HS-27A (cell line): ENCODE measurements at places on chromosomes 12 and 14.

DNA sequence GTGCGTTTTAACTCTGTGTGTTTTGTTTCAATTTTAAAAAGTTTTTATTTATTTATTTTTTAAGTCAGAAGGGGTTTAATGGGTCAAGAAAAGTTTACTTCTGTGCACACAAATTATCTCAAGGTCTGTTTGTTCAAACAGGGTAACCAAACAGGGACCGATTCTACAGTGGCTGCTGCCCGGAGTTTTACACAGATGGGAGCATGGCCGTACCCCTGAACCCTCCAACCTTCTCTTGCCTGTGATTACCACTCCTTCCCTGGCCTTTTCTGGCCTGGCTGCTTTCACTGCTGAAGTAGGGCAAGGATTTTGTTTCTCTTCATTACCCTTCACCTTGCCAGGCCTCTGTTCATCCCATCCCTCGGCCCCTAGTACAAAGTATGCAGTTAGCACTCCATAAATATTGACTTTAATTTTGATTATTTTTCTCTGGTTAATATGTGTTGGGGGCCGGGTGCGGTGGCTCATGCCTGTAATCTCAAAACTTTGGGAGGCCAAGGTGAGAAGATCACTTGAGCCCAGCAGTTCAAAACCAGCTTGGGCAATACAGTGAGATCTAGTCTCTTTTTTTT lies 15.8 kb upstream of the FBXL14 start:
- DNase-seq = no peak

- DNase-seq = no peak
These were observed 640 bp upstream of the ZFYVE1 start for GRCh38 chr14:73027546-73027945.

DNA sequence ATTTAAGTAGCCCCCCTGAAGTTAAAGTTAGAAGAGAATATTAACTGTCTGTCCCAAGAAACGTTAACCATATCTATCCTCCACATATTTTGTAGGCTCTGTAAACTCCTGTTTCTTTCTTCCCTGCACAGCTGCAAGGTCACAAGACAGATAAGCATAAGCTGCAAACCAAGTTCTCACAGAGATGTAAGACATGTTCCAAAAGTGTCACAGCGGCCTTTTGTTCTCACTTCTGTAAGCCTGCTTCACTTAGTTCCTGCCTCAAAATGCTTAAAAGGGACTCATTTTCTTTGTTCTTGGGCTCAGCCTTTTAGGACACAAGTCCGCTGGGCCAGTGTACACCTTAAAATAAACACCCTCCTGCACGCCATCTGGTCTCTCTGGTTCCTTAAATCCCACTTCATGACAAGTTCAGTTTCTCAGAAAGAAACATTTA lies 3.2 kb downstream of the RNASE1 start:
- no peak for DNase-seq

DNA sequence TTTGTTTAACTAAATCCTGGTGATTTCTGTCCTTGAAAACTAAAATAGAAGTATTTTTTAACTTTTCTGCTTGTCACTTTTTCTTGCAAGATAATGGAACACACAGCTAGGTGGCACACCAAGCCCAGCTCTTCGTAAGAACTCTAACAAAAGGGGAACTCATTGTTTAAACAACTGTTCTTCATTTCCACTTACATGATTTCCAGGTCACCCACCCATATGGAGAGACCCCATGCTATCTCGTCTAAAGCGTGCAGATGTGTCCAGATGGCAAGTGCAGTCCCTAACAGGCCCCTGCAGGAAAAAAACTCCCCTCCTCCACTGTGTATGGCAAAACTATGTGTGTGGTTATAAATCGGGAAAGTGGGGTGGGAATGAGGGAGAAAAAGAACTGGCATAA lies 43.3 kb upstream of the NT5DC3 start:
- no peak for DNase-seq

- no peak for DNase-seq
These were observed 14.2 kb downstream of the GLT1D1 start for GRCh38 chr12:128867466-128867865.

GRCh38 chr14:68460541-68460940 lies 332.3 kb downstream of the ZFP36L1 start:
- DNase-seq = no peak

DNA sequence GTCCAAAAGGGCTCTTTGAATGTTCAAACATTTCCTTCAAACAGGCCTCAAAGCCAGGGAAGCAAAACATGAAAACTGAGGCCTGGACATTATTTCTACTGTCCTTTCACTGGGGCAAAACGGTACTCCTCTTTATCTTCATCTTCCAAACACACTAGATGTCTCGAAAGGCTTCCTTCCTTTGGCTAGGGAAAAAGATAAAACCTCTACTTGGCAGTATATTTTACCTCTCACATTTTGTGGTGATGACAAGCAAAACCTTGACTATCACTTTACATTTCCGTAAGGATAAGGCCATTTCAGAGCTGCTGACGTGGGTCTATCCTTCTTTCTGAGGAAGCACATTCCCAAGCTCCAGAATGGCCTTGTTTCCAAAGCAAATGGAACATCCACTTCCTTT lies 9.9 kb downstream of the STAB2 start:
- DNase-seq = no peak

- no peak for DNase-seq
These were observed 1.2 kb downstream of the SART3 start for GRCh38 chr12:108559748-108560147.

DNA sequence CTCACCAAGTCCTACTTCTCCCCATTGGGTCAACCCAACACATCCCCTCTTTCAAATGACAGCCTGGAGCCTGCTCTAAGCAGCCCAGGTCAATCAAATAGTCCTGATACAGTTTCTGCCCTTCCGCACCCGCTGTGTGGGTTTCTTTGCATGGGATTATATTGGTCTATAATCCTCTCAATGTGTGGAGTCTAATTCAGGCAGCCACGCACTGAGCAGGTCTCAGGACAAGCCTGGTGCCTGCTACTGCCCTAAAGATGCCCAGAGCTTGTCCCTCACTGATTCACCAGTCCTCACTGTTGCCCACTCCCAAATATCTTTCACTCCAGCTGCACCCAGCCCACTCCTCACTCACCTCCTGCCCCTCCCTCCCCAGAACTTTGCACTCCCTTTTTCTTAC lies 16.4 kb downstream of the ACTN1 start:
- no peak for DNase-seq

DNA sequence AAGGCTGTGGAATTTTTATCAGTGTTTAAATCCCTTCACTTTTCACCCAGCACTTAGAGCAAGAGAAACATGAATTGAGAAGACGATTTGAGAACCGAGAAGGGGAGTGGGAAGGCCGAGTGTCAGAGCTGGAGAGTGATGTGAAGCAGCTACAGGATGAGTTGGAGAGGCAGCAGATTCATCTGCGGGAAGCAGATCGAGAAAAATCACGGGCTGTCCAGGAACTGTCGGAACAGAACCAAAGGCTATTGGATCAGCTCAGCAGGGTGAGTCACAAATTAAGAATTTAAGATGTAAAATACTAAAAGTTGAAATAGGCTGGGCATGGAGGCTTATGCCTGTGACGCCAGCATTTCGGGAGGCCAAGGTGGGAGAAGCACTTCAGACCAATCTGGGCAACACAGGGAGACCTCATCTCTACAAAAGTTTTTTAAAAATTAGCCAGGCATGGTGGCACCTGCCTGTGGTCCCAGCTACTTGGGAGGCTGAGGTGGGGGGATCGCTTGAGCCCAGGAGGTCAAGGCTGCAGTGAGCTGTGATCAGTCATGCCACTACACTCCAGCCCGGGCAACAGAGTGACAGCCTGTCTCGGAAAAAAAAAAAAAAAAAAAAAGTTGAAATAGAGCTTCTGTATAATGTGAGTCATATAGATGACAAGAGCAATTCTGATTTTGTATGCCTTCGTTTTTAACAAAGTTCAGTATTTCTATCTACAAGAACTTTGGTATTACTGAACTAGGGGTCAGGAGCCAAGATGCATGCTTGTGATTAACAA lies 9.6 kb downstream of the BICDL1 start:
- DNase-seq = no peak

DNA sequence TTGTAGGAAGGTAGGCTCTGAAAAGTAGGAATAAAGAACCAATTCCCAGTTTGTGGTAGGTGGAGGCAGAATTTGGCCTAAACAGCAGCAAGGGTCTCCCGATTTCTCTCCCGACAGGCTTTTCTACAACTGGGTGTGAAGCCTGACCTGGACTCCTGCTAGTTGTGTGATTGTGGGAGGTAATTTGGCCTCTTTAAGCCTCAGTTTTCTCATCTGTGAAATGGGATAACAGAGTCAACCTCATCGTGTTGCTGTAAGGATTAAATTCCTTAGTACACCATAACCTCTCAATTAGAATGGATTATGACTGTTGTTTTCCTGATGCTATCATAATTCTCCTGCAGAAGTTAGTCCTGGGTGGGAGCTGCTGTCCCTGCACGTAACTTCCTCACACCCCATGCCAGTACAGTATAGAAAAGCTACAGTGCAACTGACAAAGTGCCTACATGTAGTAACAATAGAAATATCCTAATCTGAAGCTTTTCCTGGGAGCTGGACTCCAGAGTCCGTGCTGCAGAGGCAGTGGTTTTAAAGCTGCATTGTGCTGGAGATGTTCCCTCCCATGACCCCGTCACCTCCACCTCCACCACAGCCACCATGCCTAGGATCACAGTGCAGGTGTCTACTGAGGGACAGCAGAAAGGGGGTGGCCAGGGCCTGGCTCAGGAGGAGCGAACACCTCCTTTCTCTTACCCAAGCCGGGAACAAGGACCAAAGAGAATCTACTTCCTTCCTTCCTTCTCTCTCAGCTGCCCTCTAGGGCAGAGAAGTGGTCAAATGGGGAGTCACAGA lies 76.5 kb downstream of the FBXL14 start:
- DNase-seq = no peak
